ENCODE measurements at places on chromosomes 7 and 10.

GRCh38 chr7:111872450-111873325 is 310.4 kb upstream of the IMMP2L start:
- DNase-seq: no peak

DNA sequence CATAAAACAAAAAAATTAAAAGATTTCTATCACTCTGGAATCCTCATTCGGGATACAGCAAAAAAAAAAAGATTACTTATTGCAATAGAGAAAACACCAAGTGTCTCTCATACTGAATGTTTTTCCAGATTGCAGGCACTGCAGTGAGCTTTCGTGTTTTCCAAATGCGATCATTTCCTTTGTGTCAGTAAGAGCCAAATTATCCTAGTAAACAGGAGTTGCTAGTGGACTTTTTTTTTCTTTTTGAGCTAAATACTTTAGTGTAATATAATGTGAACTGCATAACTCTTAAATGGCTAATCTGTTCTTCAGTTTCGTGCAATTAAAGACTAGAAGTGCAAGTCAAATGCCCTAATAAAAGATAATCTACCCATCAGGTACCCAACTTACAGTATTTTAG is 44.4 kb upstream of the TOMM7 start:
- no peak for DNase-seq

- DNase-seq: peak; percentile 64
Measured at GRCh38 chr10:3122486-3123205, 49.9 kb downstream of the PITRM1 start.

DNA sequence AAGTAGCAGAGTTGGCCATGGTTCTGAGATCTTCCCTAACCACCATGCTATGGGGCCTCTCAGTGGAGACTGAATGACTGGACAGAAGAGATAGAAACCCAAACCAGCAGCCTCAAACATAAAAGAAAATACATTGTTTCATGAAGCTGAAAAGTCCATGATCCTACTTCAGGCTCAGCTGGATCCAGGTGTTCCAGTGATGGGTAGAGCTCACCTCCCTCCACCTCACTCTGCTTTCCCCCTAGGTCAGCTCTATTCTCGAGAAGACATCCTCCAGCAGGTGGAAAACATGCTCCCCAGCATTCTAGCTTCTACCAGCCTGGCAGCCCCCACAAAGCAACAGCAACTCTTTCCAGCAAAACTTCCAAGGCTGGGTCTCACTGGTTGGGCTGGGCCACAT is 132.1 kb downstream of the OAT start:
- DNase-seq: no peak

DNA sequence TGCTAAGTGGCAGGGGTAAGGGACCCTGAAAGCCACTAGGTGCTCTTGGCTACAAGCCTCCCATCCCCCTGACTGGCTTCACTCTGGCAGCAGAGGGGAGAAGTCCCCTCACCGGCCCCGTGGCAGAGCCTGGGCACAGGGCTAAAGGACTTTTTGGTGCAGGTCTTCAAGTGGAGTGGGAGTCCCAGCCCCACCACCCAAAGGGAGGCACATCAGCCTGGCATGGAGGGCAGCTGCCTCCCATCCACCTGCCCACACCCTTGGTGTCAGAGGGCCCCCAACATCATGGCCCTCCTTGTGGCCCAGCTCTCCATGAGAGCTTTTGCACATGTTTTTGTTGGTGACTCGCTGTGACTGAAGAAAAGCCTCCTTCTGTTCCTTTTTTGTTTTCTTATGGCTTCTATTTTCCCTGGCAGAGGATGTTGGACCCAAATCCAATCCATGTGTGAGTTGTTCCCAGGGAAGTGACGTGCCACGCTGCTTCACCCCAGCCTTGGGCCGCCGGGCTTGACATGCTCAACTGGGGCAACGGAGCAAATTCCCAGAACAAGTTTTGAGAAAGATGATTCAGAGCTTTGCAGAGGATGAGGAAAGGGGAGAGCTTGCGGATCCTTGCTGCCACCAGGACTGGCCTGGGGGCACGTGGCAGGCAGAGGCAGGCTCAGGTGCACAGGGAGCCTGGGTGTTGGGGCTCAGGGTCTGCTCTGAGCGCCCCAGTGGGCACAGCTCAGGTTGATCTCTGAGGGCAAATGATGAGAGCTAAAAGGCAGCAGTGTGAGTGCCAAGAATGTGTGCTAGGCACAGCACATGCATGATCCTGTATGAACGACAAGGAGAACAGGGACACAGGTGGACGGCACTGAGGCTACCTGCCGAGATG is 1.9 kb upstream of the AEBP1 start:
- peak; percentile 87 for DNase-seq

DNA sequence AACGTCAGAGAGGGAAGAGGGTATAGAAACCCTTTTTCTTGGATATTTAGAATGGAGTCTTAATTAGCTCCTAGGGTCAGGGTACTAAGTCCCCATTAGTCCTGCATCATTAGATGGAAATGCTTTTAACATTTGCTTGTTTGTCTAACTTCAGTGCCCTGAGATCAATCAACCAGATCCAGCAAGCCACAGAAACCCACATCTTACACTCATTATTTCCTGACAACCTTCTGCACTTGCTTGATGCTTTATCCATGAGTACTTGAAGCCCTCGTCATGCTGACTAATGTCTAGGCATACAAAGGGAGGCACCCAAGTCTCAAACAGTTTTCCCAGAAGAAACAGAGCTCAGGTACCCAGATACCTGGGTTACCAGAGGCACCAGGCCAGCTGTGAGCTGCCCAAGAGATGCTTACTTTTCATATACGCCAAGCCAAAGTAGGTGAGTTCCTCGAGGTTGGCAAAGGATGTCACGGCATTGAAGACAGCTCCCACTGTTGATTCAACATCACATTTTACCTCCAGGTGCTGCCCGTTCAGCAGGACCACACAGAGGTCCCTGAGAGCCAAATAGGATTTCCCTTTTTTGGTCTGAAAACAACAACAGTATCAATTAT is 42.7 kb downstream of the FRMPD2 start:
- DNase-seq: no peak

DNA sequence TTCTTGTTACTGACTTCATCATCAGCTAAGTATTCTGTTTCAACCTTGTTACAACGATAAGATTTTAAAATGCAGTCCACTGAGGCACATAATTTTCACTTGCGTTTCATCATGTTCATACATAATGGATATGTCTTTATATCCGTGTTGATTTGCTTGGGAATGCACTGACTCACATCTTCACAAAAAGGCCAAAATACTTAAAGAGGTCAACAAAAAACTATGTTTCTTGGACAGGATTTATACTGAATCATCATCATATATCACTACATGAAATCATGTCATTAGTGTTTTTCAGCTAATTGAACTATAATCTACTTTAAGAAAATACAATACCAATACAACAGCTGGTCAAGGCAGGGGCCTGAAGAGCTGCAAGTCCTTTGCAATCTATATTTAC is 324.5 kb upstream of the KLF6 start:
- DNase-seq: no peak

GRCh38 chr7:149839933-149840332 is 1.8 kb downstream of the ZNF862 start:
- no peak for DNase-seq

DNA sequence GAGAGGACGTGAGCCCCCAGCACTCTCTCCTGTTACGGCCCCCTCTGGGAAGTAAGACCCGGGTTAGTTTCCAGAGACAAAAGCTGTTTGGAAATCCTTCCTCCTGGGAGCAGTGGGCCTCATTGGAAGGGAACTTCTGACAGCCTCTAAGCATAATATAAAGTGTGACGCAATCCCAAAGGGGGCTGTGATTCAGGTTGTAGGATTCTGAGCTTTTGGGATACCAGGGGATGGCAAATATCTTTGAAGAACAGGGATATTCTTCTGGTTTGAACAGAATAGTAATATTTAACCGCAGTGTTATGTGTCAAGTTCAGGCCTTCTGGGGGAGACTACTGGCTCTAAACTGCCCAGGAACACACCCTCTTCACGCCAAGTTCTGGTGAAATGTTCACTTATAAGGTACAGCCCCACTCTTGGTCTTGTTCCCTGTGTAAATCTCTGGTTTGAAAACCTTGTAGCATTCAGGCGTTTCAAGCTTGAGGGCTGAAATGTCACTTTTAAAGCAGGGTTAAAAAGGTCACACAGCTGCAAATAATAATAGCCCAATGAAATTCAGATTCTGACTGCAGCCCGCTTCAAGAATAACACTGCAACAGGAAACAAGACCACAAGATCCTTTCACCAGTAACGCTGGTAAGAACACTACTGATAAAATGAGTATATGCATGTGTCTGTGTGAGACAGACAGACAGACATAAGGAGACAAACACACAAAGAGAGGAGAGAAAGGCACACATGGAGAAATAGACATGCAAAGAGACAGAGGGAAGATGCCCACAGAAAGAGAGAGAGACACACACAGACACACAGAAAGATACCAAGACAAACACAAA is 69.0 kb downstream of the CREB5 start:
- DNase-seq: no peak

DNA sequence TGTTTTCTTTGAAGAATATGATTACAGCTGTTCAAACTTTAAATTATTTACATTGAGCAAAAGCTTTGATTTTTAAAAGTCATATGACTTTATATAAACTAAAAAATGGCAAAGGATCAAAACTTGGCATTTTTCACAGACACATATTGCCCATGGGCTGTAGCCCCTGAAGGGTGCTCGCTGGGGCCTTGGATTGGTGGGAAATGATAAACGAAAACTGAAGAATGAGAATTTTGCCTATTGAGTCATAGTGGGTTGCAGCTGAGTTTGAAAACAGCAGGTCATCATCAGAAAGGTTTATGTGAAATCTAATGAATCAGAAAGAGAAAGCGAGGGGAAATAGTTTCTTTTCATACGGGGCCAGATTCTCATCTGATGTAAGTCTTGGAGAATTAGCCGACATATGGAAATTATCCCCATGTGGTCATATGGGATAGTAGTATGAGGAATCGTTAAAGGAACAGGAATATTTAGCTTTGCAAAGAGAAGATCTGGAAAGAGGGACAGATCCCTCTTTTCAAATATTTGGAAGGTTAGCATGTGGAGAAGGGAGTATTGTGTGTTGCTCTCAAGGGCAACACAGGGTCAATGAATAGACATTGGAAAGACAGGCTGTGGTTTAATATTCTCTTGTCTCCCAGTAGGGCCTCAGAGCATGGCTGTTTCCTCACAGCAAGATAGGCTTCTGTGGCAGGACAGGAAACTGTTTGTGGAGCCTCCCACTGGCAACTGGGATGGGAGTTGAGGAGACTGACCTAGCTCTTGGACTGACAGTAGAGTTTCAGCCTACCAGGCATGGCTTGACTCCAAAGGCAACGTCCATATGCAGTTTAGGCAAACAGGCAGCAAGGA is 119.0 kb downstream of the FZD1 start:
- DNase-seq: no peak

DNA sequence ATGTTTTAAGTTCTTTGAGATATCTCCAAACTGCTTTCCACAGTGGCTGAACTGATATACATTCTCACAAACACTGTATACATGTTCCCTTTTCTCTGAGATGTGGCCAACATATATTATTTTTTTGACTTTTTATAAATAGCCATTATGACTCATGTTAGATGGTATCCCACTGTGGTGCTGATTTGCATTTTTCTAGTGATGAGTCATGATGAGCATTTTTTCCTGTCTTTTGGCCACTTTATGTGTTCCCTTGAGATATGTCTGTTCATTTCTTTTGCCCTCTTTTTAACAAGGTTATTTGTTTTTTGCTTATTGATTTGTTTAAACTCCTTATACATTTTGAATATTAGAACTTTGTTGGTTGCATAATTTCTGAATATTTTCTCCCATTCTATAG is 1055.1 kb downstream of the NXPH1 start:
- DNase-seq: peak; percentile 2

GRCh38 chr10:93456480-93456879 is 25.7 kb downstream of the MYOF start:
- DNase-seq: no peak

GRCh38 chr7:40604601-40605438 is 470.0 kb downstream of the SUGCT start:
- peak; percentile 35 for DNase-seq

DNA sequence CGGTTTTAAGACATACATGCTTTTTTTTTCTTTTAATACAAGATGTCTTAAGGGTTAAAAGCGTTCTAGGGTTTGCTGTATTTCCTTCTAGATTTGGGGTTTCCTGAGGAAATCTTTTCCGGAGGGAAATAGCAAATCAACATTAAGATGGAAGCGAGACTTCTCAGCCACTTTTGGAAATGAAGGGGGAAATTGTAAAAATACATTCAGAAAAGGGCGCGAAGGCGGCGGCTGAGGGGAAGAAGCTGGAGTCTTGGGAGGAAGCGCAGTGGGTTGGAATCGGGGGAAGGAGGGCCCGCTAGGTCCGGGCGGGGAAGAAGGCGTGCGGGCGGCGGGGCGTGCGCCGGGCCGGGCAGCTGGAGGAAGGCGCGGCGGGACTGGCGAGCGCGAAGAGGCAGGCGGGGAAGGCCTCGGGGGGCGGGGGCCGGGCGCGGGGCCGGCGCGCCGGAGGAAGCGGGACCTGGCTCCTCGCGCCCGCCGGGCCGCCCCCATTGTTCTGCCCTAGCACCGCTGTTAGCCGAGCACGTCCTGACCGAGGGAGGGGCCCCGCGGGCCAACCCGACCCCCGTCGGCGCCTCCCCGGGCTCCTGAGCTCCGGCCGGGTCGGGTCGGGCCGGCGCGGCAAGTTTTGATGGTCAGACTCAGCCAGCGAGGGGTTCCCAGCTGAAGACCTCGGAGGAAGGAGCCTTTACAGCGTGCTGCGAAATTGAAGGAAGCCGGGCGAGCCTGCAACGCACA is 1.5 kb upstream of the SKIDA1 start:
- no peak for DNase-seq

DNA sequence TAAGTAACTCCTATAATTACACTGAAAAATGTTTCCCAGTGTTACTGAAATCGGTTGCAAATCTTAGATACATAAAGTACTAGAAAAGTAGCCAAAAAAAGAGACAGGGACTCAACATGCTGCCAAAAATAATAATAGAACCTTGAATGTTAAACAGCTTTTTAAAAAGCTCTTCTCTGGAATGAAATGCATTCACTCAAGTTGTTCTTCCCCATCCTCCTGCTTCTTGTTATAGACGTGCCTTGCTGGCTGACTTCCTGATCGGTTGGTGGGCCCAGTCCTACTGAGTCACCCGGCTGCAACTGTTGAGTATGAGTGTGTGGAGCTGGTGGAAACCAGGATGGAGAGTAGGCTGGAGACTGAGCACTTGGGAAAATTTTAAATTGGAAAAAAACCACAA is 30.6 kb upstream of the RAPGEF5 start:
- DNase-seq: no peak

DNA sequence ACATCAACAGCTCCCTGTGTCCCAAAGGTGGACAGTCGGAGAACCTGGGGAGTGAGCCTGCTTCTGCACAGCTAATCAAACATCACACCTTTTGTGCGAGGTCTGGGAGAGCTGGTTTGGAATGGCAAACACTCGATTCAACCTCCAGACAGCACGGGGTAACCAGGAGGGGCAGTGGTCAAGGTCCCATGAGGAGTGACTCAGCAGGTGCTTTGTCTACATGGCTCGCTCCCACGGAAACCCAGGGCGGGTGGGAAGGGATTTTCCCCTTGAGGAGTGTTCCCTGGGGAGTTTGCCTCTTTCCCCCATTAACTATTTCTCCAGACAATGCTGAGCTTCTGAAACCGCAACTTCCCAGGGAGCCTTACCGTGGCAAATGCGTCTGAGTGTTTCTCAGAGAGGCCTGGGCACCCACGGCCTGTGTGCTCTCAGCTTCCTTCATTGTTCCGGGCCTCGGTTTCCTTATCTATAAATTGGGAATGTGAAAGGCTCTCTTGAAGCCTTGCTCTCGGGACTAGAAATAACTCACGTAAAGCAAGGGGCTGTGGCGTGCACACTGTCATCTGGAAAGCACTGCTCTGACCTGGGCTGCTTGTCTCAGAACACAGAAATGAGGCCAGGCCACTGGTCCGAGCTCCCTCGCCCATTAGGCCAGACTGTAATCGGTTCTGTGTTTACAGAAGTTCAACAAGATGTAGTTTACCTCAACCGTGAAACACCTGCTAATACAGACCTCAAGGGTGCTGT is 14.0 kb upstream of the GTPBP4 start:
- no peak for DNase-seq
